ENCODE measurements at places on chromosomes 5 and 9. TPM values are rescaled to one million over a fixed set of nuclear protein-coding genes. Genes with fewer than 3 reads are reported as not detected.

The LRRC19 gene
- not detected for total RNA-seq

The MYORG gene
- total RNA-seq = 0.42 TPM

The LPAR1 gene
- total RNA-seq = not detected

The DAPK1 gene
- total RNA-seq = 1.7 TPM

The DAB2 gene
- 37.2 TPM for total RNA-seq

The PHF24 gene
- not detected for total RNA-seq

The C9orf50 gene
- not detected for total RNA-seq

The PHYHD1 gene
- total RNA-seq = not detected

The IFNK gene
- total RNA-seq = not detected

The ANKRD34B gene
- not detected for total RNA-seq

The CDH9 gene
- not detected for total RNA-seq

The SLC46A2 gene
- total RNA-seq = 0.47 TPM

The TAF11L10 gene
- not detected for total RNA-seq

The TLX3 gene
- not detected for total RNA-seq

The SPATA31E1 gene
- total RNA-seq = not detected

The SVEP1 gene
- 0.17 TPM for total RNA-seq

The SPATA31D4 gene
- total RNA-seq = not detected

The DIPK1B gene
- 3.2 TPM for total RNA-seq

Data from T-helper 17 cell (primary cell).